Stimulated activated CD8-positive, alpha-beta memory T cell treated with anti-CD3 and anti-CD28 coated beads, Interleukin-15, amount 100 ng/mL, for 24 hours (primary cell): ENCODE measurements at places on chromosomes 3 and 15.

- DNase-seq = no peak
Measured at GRCh38 chr3:7565574-7565973, 704.7 kb downstream of the GRM7 start.

DNA sequence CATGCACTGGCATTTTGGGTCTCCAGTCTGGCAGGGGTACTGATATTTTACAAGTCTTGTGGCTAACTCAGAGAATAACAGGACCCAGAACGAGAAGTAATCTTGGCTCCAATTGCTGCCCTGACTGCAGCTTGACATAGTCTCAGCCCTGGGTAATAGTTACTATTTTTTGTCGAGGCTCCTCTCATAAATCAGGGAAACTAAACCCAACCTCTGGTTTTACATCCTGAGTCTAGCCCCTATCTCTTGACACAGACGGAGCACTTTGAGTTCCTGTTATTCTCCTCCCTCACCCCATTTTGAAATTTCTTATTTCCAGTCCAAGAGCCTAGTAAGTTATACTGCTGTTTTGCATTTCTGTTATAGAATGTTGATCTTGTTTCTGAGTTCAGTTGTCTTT is 276.1 kb upstream of the GOLIM4 start:
- no peak for DNase-seq

GRCh38 chr3:17811646-17812045 is 69.2 kb upstream of the TBC1D5 start:
- no peak for DNase-seq

GRCh38 chr3:11019116-11019819 is 26.7 kb downstream of the SLC6A1 start:
- DNase-seq = no peak

DNA sequence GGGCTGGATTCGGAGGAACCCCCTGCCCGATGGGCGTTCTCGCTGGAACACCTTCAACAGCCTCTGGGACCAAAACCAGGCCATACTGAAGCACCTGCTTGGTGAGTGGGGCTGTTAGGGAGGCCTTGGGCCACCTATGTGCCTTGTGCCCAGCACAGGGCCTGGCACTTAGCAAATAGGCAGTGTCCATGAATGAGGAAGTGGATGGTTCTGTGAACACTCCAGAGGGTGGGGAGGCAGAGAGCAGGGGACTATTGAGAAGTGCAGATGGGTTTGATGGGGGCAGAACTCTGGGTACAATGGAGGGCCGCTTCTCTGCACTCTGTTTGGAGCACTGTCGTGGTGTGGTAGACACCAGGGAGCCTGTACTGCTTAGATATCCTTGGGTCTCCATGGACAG is 1.5 kb downstream of the ECE2 start:
- no peak for DNase-seq

- no peak for DNase-seq
Measured at GRCh38 chr3:58093574-58094195, 85.5 kb downstream of the FLNB start.

DNA sequence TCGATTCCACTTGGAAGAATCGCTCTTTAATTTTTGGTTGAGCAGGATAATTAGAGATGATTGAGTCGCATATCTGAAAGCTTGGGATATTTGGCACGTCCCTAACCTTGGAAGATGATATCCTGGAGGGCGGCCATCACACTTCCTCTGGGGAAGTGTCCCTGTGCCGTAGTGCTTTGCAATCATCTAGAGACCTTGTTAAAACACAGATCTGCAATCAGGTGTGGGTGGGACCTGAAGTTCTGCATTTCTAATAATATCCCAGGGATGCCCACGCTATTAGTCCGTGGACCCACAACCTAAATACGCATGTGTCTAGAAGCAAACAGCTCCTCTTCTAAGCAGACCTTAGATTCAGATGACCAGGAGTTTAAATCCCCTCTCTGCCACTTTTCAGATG is 20.5 kb downstream of the MYO1E start:
- DNase-seq = no peak

GRCh38 chr15:33089878-33090757 is 104.4 kb downstream of the FMN1 start:
- DNase-seq = no peak

GRCh38 chr15:89002281-89002761 is 85.9 kb upstream of the ABHD2 start:
- DNase-seq = no peak

DNA sequence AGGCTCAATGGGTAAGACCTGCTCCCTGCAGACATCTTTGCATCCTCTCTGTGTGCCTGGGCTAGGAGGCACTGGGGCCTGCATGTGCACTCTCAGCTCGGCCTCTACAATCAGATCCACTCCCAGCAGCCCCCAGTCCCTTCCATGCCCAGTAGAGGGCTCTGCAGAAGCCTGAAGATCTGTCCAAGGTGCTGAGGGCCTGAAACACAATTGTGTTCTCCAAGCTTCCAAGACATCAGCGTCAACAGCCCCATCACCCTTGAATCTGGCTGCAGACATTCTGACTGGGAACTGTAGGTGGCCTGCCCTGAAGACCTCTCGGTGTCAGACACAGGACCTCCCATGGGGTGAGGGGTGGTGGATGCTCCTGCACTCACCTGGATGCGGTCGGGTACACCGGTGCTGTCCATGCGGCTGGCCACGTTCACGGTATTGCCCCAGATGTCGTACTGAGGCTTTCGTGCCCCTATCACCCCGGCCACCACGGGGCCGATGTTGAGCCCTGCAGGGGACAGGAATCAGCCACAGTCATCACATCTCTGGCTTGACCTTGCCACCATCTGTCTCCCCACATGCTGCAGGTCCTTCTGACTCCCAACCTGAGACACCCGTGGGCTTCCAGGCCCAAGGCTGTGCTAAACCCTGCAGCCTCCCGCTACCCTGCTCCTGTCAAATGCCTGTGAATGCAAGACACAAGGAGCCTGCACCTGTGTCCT is 84.7 kb downstream of the SEC22A start:
- no peak for DNase-seq

DNA sequence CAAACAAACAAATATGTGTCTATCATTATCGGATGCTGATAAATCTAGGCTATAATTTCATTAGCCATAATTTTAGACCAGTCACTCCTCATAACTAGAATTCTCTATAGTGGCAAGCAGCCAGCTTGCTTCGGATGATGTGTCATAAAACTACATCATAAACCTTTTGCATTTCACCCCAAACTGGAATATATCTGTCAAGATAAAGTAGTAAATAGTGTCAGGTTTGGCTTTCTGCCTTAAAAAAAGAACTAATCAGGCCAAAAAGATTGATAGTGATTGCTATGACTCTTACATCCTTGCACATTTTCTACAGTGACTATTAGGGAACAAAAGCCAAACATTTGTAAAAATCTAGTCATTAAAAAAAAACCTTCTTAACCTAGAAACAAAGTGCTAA is 51.0 kb downstream of the DPPA2 start:
- DNase-seq = no peak

GRCh38 chr3:53287131-53287629 is 31.4 kb upstream of the TKT start:
- no peak for DNase-seq

DNA sequence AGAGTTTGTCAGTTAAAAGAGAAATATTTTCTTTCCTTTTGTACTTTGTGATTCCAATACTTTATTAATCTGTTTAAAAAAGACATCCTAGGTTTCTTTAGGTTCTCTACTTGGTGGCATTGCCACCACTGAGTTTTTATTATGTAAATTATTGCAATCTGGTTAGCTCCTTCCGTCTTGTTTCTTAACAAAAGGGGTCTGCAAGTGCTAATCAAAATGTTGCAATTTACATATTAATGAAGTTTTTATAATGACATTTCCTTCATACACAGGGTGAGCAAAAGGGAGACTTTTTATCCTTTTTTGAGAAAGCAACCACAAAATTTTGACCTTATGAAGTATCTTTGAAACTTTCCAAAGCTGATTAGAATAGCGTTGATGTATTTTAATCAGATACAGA is 1307.3 kb downstream of the ROBO2 start:
- DNase-seq = no peak

DNA sequence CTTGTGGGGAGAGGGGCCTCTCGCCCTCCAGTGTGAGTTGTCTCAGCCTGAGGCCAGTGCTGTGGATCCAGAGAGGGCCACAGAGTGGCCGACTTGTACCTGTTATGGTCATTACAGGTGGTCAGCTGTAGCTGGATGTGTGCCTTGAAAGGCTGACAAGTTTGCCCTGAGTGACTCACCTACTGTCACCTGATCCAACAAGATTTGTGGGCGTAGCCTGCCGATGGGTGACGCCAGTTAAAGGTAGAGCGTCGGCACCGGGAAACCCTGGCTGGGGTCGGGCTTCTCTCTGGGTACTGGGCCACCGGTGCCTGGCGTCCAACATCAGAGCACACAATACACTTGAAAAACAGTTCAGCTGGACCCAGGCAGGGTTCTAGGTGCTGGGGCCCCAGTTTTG is 2.8 kb upstream of the ISG20 start:
- DNase-seq = no peak

DNA sequence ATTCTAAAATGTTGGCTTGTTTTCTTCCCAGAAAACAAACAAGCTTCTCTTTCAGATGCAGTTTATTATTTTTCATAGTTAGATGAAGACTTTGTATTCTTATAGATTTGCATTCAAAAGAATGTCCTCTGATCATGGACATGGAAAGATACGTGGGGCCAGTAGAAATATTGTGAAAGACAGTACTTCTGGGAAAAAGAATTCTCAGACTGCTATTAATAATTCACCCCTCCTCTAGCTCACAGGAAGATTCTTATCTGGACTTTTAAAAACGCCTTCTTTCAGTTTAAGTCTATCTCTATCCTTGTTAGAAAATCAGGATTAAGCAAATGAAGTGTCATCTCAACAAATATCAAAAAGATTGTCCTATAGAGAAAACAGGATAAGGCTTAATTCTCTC is 514.1 kb upstream of the ADAMTS9 start:
- DNase-seq = no peak

- DNase-seq = no peak
Measured at GRCh38 chr15:49686599-49686998, 65.8 kb downstream of the DTWD1 start.

- DNase-seq = no peak
Measured at GRCh38 chr15:58457466-58457965, 25.7 kb downstream of the LIPC start.

DNA sequence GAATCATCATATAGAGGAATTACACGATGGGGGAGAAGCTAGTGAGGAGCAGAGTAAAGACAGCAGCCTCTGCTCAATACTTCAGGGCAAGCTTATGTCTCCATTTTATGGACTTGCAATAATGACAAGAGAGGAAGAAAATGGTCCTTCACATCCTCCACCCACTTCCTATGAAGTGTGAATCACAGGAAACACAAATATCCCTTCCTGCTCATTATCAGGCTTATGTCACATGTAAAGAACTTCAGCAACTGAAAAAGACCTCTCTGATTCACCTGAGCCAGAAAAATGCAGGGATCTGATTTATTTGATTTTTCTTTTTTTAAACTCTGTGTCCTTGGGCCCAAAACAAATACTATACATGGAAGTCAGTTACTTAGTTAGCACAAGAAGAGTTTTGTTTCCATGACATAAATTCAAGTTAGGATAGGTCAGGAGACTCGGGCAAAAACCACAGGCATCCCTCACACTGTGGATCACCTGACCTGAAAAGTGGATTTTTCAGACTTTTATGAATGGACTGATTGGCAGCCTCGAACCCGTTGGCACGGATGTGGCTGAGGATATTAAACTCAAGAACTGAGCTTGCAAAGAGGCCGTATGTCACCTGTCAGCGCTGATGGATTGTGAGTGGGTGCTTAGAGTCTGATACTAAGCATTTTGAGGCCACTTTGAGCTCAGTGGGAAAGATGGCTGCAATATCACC is 620.8 kb upstream of the MDFIC2 start:
- DNase-seq = no peak

GRCh38 chr3:140225996-140226395 is 291.0 kb downstream of the CLSTN2 start:
- DNase-seq = no peak

- DNase-seq = no peak
Measured at GRCh38 chr3:139574026-139574947, 34.7 kb upstream of the RBP1 start.

GRCh38 chr15:49860101-49860500 is 239.3 kb downstream of the DTWD1 start:
- DNase-seq = no peak
